GM03348 (cell line): ENCODE measurements at places on chromosomes 16 and 17.

DNA sequence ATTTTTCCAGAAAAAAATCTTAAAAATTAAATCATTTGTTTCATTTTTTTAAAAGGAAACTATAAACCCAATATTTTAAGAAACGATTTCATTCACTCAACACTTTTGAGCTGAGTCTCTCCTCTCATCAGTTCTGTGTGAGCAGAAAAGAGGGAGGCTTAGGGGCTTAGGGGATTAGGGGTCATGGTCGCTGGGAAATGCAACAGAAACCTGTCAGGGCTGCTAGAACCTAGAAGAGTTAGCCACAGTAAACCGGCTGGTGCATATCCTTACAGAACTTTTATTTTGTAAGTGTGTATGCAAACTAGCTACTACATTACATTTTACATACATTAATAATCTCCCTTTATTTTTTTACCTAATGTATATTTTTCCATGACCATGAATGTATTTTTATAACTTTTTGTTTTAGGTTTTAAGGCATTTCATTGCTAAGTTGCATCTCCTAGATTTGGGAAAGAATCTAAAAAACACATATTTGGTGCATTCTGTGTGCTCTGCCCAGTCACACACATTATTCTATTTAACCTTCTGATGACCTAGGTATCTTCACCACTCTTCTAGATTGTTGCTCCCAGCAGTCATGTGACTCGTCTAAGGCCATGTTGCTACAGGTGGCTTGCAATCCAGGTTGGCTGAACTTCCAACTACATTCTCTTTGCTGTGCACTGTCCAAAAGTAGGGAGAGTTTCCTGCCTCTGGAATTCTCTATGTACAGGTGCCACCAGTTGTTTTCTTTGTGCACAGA is 24.4 kb downstream of the TBC1D3B start:
- DNase-seq, result no peak

GRCh38 chr16:83835586-83836566 is 28.1 kb downstream of the HSBP1 start:
- peak; percentile 52 for DNase-seq

DNA sequence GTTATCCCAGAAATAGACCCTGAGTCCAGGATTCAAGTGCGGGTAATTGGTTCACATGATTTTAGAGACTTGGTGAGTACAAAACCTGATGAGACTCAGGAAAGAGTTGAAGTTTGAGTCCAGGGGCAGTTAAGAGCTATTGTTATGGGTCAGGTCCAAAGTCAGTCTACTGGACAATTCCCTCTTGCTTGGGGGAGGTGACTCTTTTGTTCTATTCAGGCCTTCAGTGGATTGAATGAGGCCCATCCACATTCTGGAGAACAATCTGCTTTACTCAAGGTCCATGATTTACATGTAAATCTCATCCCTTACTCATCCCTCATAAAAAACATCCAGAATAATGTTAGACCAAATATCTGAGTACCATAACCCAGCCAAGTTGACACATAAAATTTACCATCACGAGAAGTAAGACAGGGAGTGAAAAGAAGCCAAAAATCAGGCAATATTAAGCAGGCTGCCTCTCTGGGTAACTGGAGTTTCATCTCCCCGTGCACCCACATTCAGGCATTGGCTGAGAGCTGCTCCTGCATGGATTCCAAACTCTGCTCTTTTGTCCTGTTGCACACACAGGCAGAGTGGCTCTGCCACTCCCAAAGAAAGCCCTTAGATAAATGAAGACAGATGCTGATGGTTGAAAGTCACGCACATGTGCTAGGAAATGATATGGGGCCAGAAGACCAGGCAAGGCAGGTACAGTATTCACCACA is 156.0 kb upstream of the SALL1 start:
- DNase-seq, result no peak

DNA sequence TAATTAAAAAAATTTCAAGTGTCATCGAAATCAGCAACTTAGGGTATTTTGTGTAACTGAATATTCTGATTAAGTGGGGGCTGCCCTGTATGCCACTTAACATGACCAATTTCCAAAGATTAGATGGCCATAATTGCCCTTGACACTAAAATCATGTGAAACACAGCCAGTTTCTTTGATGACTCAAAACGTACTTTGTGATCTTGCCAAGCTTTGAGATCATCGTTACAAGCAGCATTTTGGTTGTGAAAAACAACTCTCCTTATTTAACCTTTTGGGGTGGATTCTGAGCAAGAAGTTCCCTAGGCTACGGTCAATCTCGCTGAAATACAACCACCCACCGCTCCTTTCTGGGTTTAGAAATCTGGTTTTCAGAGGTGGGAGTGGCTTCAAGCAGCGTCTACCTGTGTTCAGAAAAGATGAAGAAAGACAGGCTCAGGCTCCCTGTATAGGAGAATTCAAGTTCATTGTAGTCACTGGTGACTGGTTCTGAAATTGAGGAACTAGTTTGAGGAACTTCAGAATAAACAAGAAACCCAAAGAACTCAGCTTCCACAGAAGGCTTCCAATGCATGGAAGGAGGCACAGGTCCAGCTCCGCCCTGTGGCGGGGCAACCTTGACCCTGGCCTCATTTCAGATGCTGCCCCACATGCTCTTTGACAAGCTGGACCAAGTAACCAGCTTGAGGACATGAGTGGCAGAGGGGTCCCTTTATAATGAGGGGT is 9.4 kb downstream of the MAP3K14 start:
- DNase-seq, result peak; percentile 72

DNA sequence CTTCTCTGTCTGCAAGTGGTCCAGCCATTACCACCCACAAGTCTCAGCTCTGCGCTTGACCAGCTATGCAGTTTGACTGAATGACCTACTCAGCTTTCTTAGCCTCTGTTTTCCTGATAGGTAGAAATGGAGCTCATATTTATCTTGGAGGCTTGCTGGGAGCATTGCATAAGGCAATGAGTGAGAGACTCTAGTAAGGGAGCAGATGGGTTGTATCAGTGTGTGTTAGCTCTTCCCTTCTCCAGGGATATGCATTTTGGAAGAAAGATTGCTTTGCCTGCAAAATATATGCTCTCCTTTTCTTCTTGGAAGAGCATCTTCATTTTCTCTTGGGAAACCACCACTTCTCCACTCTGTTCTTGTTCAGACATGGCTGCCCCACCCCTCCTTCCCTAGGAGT is 26.1 kb downstream of the DHRS7C start:
- no peak for DNase-seq

DNA sequence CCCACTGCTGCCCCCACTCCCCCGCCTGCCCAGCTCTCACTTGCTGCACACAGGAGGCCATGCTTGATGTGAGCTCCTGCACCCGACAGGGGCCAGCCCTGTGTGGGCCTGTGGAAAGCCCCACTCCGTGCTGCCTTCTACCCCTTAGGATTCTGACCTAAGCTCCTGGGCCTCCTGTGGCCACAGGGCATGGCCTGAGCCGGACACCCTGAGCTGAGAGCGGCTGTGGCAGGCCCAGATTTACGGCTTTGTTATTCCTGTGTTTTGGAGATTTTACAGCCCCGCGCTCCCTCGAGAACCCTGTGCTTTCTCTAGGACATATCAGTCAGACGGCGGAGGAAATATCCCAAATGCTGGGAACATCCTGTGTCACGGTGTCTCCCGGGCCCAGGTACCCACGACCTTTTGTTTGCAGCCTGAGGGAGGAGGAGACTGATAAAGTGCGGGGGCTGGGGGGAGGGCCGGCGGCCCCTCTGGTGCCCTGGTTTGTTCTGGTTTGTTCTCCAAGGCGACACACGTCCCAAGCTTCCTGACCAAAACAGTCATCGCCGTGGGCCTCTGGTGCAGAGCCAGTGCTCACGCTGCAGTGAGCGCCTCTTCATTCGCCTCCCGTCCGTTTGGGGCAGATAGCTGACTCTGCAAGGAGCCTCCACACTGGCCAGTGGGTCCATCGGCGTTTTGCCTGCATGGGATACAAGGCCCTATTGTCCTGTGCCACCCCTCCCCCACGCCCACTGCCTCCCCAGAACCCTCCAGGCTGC is 363.4 kb downstream of the C16orf95 start:
- no peak for DNase-seq

DNA sequence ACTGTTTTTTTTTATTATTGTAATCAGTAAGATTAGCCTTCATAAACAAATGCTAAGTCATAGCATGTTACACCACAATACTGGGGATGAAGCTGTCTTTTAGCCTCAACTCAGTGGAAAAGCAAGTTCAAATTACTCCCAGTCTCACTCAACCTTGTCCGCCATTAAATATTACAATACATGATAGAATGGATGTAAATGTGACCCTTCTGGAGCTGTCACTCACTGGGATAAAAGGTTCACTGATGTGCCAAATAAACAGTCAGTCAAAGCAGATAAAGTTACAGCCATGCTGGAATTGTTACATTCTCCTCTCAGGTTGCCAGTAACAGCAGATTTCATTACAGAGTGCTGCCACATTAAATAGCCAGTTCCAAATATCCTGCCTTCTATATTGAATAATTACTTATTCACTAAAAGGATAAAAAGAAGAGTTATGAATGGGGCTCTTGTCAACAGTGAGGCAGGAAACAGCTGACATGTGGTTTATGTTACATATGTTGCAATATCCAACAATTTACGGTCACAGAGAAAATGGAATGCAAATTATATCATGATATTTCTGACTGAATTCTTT is 53.4 kb downstream of the BRIP1 start:
- DNase-seq, result peak; percentile 50

- peak; percentile 46 for DNase-seq
Measured at GRCh38 chr16:87206646-87207451, 110.3 kb downstream of the C16orf95 start.

DNA sequence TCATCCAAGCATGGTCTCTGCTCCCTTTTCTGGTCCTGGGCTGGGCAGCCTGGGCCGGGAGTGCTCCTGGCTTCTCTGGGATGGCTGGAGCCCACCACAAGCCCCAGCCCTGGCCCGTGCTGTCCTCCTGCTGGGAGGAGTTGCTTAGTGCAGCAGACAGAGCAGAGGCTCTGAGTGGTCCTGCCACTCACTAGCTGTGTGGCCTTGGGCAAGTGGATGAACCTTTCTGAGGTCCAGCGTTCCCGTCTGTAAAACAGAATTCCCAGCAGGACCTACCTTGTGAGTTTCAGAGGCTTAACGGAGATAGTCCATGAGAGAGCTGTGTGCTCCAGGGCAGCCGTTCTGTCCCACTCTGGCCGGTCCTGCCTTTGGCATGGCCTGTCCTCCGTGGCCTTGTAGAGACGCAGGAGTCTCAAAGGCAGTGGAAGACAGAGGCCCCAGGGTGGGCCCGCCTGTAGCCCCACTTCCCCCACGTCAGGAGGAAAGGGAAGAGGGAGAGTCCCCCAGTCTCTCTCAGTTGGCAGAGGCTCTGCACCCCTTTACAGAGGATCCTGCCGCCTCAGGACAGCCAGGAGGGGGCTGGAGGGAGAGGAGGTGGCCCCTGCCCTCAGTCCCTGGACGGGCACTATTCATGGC is 7.8 kb downstream of the MYO15B start:
- no peak for DNase-seq

- DNase-seq, result no peak
Measured at GRCh38 chr17:17757391-17757791, 76.1 kb downstream of the RAI1 start.

GRCh38 chr17:79803997-79804855 is 7.3 kb upstream of the CBX8 start:
- DNase-seq, result no peak

DNA sequence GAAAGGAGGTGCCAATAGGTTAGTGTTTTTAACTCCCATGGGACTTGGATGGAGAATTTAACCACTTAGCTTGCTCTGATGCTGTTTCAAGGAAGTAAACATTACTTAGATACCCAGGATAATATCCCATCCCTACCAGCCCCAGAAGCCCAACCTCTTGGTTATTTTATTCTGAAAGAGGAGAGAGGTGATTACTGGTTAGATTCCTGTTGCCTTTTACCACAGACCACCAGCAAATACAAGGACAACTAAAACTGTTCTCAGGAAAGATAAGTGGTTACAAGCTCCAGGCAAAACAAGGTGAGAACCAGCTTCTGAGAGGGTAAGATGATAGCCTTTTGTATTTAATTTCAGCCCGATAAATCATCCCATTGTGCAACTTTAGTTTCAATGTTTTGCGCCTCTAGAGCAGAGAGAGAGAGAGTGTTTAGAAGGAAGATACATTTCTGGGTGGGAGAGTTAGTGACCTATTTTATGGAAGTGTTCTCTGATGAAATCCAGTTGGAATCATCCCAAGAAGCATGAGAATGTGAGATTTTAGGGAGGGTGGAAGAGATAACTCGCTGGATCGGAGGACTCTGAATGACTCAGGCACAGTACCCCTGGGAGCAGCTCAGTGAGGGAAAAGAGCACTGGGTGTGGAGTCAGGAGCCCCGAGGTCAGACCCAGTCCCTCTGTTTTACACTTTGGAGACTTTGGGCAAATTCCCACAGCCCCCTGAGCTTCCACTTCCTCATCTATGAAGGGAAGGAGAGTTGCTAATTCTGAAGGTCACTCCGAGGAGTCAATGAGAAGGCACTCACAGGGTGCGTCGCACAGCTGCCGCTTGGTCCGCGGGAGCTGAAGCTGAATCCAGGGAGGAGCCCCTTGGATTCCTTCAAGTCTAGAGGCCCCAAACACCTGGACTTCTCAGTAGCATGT is 12.1 kb downstream of the GLP2R start:
- peak; percentile 73 for DNase-seq

DNA sequence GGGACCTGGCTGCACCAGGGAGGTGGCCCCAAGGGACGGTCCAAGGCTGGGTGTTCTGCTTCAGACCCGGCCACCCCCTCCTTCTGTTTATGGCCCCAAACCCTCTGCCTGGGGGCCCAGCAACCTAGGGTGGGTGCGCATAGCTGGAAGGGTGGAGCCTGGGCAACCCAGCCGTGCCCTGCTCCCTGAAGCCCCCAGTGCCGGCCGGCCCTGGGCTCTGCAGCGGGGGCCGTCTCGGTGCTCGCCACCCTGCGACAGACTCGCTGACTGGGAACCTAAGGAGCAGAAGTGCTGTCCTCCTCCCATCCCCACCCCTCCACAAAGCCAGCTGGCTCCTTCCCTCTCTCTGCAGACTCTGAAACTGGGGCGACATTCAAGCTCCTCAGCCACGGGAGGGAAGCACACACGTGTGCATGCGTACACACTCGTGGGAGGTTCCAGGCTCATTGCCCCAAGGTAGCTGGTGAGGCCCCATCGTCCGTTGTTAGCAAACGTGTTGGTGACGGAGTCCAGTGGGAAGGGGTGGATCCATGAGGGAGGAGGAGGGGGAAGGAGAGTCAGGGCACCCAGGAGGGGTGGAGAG is 43.4 kb downstream of the ENGASE start:
- no peak for DNase-seq

- no peak for DNase-seq
Measured at GRCh38 chr16:262121-262745, 13.5 kb downstream of the RGS11 start.
